ENCODE measurements at places on chromosomes 7 and 10.

DNA sequence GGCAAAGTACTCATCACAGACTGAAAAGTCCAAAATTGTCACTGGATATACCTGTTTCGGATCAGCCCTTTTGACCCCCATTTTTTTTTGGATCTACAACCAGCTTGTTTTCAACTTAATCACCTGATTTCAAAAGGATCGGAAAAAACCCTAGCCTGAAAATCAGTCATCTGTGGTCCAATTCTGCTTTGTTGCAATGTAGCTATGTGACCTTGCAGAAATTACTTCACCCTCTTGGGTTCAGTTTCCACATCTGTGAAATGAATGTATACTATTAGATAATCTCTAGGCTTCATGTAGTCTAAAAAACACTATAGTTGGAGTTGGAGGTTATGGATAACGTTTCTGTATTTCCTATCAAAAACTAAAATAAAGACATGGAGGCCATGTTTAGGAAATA, 37.1 kb downstream of the STEAP4 start:
- no peak for DNase-seq

- no peak for DNase-seq
Observed at GRCh38 chr7:117796889-117797288, 76.4 kb downstream of the CTTNBP2 start.

DNA sequence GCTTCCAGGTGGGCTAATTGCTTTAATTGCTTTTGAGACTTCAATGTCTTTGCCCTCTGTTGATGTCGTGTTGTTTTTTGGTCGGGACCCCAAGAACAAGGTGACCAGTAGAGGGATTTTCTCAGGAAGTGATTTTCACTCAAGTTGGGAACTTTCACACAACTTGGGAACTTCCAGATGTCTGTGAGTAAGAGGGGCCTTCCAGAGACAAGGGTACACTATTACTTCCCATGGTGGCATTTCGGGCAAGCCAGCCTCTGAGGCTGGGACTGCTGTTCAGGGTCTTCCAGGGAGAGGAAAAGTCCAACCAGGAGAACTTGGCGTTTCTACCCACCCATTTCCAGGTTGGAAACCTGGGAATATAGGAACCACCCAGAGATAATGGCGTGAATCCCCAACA, 170.0 kb upstream of the CDCA7L start:
- DNase-seq, result no peak

DNA sequence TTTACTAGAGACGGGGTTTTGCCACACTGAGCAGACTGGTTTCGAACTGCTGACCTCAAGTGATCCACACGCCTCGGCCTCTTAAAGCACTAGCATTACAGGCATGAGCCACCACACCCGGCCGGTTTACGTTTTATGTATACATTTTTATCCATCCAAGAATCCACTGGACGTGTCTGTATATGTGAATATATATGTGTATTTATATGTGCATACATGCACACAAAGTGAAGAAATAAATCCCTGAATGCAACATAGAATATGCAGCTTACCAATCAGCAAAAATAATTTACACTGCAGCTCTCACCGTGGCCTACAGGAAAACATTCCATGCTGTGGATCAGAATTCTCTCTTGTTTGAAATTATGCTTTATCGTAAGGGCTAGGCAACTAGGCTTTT, 23.3 kb downstream of the DCLRE1C start:
- no peak for DNase-seq

GRCh38 chr7:13117103-13117502, 429.7 kb downstream of the ARL4A start:
- DNase-seq, result no peak

DNA sequence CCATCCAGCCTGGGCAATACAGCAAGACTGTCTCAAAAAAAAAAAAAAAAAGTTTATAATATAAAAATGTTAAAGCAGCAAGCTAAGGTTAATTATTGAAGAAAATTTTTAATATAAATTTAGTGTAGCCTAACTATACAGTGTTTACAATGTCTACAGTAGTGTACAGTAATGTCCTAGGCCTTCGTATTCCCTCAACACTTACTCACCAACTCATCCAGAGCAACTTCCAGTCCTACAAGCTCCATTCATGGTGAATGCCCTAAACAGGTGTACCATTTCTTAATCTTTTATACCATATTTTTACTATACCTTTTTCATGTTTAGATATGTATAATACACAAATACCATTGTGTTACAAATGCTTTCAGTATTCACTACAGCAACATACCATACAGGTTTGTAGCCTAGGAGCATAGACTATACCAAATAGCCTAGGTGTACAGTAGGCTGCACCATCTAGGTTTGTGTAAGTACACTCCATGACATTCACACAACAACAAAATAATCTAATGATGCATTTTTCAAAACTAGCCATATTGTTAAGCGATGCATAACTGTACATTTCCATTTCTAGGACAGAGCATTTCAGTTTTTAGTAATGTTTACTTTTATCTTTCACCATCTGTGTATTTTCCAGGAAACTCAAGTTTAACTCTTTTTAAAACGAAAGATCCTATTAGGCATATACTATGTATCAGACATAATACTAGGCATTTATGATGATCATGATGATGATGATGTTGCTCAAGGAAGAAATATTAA, 43.3 kb downstream of the CNOT4 start:
- DNase-seq, result no peak

- DNase-seq, result no peak
Observed at GRCh38 chr7:150332852-150333635, 8.4 kb downstream of the RARRES2 start.

GRCh38 chr7:98200364-98200763, 10.9 kb upstream of the BHLHA15 start:
- DNase-seq, result no peak

- DNase-seq, result no peak
Observed at GRCh38 chr7:103541026-103541425, 95.0 kb upstream of the SLC26A5 start.

DNA sequence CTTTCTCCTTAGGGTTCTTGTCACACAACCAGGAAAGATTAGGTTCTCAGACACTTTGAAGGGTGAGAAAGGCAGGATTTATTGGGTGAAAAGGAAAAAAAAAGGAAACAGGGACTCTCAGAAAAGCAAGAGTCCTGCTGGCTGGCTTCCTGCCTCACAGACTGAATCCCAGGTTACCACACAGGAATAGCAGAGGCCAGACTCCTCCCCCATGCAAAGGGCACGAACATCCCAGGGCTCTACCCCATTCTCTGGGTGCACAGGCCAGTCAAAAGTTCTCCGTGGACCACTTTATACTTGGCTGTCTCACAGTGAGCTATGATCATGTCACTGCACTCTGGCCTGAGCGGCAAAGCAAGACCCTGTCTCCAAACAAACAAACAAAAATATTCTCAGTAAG, 42.6 kb downstream of the HOXA1 start:
- DNase-seq, result no peak

- DNase-seq, result no peak
Observed at GRCh38 chr7:128986609-128987008, 48.9 kb downstream of the IRF5 start.

GRCh38 chr10:24209946-24210491, 1.1 kb downstream of the KIAA1217 start:
- no peak for DNase-seq

GRCh38 chr10:125792342-125793300, 17.0 kb upstream of the MMP21 start:
- no peak for DNase-seq

- no peak for DNase-seq
Observed at GRCh38 chr10:100184426-100184825, 1.4 kb downstream of the ERLIN1 start.

GRCh38 chr7:106817098-106817497, 48.0 kb upstream of the PIK3CG start:
- DNase-seq, result no peak

- no peak for DNase-seq
Observed at GRCh38 chr10:29358010-29358616, 69.2 kb downstream of the LYZL1 start.

GRCh38 chr7:41710838-41711237, 7.9 kb upstream of the INHBA start:
- no peak for DNase-seq

DNA sequence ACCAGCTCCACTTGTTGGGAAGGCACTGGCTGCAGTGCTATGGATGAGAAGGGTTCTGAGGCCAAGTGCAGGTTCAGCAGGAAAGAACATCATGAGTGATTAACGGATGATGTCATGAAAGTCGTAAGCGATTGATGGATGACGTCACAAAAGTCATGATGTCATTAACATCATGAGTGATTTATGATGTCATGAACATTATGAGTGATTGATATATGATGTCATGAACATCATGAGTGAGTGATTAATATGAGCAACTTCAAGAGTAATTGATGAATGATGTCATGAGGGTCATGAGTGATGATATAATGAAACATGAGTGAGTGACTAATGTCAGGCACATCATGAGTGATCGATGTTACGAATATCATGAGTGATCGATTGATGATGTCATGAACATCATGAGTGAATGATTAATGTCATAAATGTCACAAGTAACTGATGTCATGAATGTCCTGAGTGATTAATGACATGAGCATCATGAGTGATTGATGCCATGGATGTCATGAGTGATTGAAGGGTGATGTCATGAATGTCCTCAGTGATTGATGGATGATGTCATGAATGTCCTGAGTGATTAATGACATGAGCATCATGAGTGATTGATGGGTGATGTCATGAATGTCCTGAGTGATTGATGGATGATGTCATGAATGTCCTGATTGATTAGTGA, 185.6 kb downstream of the PAXIP1 start:
- no peak for DNase-seq

- DNase-seq, result no peak
Observed at GRCh38 chr10:23694921-23695824, 256.3 kb downstream of the OTUD1 start.

DNA sequence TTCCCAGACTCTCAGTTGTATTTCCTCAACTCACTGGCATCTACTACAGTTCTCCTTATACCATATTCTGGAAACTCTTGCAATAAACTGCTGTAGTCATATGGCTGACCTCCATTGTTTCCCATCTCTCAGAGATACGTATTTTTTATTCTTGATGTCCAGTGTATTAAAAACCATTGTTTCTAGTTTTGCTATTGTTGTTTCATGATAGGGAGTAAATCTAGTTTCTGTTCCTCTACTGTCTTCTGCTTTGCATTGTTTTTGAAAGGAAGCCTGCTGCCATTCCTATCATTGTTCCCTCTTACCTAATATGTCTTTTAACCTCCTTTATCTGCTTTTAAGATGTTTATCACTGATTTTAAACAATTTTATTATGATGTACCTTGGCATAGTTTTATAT, 255.0 kb downstream of the ADK start:
- DNase-seq, result no peak

DNA sequence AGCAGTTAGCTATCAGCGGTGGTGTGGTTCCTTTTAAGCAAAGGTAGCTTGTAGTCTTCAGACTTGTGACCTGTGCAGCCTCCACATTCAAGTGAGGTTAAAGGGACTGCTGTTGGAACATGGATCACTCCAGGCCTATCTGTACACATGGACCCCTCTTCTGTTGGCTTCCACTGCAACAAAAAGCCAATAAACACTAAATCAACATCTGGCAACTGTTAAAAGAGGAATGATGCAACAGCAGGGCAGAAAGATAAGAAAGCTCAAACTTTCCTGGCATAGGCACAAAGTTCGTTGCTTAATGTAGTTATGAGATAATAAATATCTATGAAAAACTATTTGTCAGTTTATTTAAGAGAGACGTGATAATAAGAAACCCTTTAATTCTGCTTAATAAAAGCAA, 4.0 kb upstream of the MINPP1 start:
- DNase-seq, result no peak

DNA sequence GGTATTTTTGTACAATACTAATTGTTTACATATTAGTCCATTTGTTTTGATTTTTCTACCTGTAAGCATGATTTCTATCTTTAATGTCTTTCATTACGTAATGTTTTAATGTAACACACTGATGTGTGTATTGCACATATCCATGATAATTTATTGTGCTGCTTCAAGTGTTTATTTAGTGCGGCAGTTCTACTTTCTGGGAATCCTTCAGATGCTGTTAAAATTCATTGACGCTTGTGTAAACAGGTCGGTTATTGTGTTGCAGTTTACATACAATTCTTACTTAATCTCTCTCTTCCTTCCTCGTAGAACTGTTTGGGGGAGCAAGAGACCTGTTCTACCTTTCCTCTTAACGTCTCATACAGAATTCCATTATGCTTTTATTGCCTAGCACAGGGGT, 6.9 kb downstream of the TMEM60 start:
- no peak for DNase-seq

DNA sequence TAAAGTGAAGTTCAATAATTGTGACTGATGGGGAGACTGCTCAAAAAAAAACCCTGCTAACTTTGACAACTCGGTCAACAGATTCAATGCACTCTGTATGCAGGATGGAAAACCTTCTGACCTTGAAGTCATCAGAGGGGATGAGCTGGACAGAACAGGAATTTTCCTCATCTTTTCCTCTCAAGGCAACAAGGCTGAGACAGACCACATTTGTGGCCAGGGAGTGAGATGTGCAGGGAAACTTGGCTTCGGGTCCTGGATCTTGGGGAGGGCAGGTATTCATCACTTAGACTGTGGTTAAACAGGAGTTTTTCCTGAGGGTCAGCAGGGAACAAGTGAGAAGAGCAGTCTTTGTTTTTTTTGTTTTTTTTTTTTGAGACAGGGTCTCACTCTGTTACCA, 100.6 kb downstream of the BAMBI start:
- no peak for DNase-seq

All from cortex of kidney (tissue), 1 donor.